ENCODE measurements at places on chromosomes 5 and 9.

- no peak for DNase-seq
Observed at GRCh38 chr5:8842971-8843551, 702.8 kb downstream of the SEMA5A start.

- no peak for DNase-seq
Observed at GRCh38 chr9:75089373-75089766, 1.1 kb downstream of the OSTF1 start.

GRCh38 chr9:134326724-134327601 is 708 bp downstream of the RXRA start:
- DNase-seq, result no peak

- no peak for DNase-seq
Observed at GRCh38 chr9:89448381-89448780, 49.5 kb downstream of the SEMA4D start.

- DNase-seq, result no peak
Observed at GRCh38 chr5:66987126-66987525, 209.5 kb downstream of the CD180 start.

- no peak for DNase-seq
Observed at GRCh38 chr5:175275097-175275496, 168.9 kb downstream of the DRD1 start.

GRCh38 chr9:6047020-6047419 is 31.6 kb upstream of the RANBP6 start:
- no peak for DNase-seq

DNA sequence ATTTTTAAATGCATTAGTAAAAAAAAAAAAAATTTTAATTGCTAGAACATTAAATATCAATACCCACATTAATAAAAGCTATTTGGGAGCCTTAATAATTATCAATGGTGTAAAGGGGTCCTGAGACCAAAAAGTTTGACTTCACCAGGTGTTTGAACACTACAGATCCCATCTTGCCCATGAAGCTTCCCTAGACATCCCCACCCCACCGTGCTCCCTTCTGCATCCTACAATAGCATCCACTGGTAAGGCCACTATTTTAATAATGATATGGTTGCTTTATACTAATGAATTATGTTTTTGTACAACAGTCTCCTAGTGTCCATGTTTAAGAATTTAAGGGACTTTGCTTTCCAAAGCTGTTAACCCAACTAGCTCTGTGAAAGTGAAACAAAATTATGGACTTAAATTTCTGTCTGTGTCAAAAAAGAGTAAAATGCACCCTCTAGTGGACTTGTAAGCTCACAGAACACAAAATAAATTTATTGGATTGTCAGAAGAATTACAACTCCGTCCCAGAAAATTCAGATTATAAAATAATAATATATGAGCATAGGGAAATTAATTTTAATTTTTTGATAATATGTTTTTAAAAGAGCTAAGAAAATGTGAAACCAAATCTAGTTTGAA is 76.0 kb downstream of the ARL15 start:
- peak; percentile 18 for DNase-seq

DNA sequence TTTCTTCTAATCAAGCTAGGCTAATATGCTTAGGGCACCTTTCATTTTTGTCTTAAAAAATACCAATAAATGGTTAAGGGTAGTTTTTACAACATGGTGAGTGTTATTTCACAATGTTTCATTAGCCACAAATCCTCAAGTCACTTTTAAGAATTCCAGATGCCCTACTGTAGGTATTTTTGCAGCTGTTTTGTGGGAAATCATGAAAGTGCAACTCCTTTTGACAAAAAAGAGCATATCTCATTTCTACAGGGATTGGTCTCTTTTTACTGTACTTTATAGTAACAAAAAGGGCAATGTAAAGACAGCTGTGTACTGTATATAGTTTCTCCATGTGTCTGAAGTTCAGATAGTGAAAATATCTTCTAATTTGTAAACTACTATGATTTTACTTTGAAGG is 28.3 kb upstream of the GAS1 start:
- no peak for DNase-seq

DNA sequence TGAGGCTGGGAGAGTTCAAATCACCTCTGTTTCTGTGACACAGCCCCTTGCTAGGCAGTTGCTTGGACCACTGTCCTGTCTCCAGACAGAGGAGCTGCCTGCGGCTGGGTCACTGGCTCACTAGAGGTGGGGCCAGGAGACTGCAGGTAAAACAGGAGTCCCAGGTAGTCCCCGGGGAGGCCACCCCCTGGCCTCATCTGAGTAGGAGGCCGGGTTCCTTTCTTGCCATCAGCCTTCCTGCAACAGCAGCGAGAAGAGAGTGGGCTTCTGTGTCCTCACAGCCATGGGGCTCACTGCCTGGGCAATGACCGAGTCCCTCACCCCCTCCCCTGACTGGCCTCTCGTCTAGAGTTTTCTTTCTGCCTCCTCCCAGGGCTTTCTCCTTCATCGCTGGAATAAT is 197.5 kb downstream of the CDK5RAP2 start:
- no peak for DNase-seq

DNA sequence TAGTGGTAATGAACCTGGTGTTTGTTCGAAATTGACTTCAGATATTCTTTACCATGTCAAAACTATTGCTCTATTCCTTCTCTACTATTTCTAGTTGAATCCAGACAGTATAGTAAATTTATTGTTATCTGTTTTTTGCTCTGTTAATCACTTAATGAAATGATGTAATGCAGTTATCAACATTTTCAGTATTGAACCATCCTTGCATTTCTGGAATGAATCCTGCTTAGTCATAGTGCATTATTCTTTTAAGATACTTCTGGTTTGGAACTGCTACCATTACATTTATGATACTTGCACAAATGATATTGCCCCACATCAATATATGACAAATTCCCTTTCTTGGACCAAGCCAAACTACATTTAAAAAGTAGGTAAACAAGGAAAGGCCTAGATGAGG is 554.0 kb upstream of the KLF4 start:
- no peak for DNase-seq

DNA sequence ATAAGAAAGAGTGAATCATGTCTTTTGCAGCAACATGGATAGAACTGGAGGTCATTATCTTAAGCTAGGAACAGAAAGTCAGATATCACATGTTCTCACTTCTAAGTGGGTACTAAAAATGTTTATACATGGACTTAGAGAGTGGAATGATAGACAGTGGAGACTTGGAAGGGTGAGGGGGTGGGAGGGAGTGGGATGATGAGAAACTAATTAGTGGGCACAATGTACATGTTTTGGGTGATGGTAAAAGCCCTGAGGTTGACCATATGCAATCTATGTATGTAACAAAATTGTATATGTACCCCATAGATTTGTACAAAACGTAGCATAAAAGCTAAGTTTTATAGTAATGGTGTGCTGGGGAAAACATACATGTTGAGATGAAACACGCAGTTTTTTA is 25.3 kb downstream of the CSNK1G3 start:
- DNase-seq, result no peak

GRCh38 chr9:132141948-132142594 is 19.8 kb upstream of the NTNG2 start:
- DNase-seq, result no peak

GRCh38 chr9:6592791-6593190 is 52.7 kb downstream of the GLDC start:
- no peak for DNase-seq

GRCh38 chr9:116718111-116718510 is 31.0 kb downstream of the TRIM32 start:
- DNase-seq, result no peak

DNA sequence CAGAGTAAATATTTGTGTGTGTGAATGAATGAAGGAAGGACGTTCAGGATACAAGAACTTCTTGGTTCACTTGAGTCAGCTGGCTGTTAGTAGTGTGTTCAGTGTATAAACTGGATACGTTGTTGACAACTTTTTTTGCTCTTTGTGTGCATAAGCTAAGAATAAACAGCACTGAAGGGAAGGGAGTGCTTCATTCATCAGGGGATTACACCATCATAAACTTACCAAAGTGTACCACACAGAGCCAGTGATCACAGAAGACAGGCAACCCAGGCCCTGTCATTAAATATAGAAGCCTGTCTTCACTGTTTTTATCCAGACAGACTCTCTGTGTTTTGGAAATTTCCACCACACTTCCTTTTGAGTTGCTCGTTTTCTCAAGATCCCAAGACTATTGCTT is 55.5 kb upstream of the MEF2C start:
- no peak for DNase-seq

DNA sequence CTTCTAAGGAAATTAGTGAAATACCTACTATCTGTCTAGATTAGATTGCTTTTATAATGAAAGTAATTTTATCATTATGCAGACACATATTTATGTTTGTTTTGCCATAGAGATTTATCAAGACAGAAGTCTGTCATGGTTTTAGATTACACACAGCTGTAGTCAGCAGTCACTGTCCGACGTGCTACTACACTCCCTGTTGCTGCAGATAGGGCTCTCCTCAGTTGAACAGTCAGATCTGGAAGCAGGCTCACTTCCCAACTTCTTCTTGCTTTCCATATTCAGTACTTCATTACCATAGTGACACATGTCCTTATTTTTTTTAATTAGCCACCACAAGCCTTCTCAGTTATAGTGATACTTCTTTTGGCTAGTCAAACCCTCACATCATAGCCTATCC is 329.9 kb upstream of the ITGA1 start:
- DNase-seq, result no peak

DNA sequence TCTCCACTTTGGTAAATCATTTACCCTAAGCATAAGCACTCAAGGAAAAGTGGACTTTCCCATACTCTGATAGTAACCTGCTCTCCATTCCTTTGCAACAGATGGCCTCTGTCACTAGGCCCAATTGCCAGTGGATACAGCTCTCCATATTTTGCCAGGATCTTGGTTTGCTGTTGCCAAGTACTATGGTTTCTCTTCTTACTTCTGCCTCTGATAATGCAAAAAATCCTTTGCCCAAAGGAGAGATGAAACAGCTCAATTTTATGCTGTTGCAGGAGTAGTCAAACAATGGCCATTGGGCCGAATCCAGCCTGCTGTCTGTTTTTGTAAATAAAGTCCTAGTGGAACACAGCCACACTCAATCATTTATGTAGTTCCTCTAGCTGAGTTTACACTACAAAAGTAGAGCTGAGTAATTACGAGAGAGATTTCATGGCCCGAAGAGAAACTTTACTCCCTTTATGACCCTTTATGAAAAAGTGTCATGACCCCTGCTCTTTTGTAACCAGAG is 92.5 kb downstream of the HTR4 start:
- DNase-seq, result no peak

GRCh38 chr5:141797425-141797824 is 80.8 kb downstream of the PCDH1 start:
- DNase-seq, result no peak

GRCh38 chr5:91126448-91126847 is 256.7 kb downstream of the ARRDC3 start:
- peak; percentile 46 for DNase-seq

GRCh38 chr5:10730043-10730351 is 31.0 kb downstream of the DAP start:
- DNase-seq, result no peak

DNA sequence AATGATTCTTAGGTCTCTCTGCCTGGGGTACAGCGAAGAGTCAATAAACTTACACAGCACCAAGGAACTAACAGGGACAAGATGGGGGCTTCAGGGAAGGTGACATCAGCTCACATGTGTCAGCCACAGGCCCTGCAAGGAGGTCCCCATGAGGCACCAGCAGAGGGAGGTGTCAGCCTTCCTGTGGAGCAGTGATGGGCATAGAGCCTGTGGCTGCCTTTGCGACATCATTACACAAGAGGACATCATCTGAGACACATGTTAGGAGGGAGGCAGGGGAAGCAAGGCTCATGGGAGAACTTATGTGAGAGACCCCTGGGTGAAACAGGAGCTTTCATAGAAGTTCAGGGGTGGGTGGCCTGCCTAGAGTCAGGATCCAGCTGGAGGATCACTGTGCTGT is 389.6 kb downstream of the SEMA5A start:
- DNase-seq, result no peak

DNA sequence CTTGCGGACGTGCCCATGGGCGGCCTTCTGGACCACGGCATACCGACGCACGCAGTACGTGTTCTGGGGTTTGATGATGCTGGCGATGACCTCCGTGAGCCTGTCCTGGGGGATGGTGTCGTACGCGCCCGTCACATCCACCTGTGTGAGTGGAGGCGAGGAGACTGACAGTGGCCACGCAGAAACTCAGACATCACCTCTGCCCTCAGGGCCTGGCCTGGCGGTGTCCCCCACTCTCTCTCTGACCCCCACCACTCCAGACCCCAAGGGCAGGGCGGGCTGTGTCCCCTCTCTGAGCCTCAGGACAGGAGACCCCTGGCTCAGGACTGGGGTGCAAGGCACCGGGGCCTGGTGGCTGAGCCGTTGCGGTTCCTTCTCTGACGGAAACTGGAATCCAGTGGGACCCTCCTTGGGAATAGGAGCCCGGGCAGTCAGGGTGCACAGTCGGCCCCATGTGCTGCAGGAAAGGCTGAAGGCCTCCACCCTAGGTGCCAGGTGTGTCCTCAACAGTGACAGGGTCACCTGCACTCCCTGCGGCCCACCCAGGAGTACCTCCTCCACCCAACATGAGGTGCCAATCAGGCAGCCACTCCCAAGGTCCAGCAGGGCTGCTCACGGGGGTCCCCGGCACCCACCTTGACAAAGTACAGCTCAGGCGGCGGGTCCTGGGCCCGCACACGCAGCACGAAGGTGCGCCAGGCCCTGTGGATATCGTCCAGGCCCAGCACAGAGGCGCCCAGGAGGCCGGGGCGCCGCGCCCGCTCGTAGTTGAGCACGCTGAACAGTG is 16.0 kb downstream of the TERT start:
- no peak for DNase-seq

DNA sequence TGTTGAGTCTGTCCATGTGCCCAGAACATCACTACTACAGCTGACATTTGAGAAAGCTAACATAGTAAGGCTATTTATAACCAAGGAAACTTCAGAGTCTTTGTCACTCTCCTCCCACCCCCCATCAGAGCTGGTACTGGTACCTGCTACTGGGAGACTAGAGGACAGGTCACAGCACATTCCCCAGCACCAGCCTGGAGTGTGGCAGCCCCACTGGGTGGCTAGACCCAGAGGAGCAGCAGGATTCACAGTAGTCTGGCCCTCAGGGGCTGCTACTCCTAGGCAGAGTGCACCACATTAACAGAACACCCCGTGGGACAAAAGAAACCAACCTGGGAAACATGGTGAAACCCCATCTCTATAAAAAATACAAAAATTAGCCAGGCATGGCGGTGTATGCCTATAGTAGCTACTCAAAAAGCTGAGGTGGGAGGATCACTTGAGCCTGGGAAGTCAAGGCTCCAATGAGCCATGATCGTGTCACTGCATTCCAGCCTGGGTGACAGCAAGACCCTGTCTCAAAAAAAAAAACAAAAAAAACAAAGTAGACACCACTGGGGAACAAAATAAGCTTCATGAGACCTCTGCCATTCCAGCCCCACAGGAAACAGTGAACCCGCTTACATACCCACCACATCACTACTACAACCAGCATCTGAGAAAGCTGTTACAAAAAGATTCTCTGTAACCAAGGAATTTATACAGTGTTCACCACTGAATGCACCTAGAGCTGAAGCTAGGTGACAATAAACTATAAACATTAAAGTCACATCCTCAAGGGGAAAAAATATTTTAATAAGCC is 26.3 kb upstream of the PTGER4 start:
- DNase-seq, result no peak

- DNase-seq, result no peak
Observed at GRCh38 chr5:149036168-149036567, 26.7 kb downstream of the SH3TC2 start.

GRCh38 chr9:33924978-33925797 is 108.2 kb downstream of the UBE2R2 start:
- no peak for DNase-seq

GRCh38 chr5:176317534-176318374 is 43.8 kb downstream of the KIAA1191 start:
- DNase-seq, result no peak
